Activated CD8-positive, alpha-beta T cell treated with anti-CD3 and anti-CD28 coated beads, Interleukin-2, amount 10 ng/mL, durations not matched to agents 7 days and 5 days (primary cell): ENCODE measurements at places on chromosomes 6 and 20. TPM values are rescaled to one million over a fixed set of nuclear protein-coding genes. Genes with fewer than 3 reads are reported as not detected.
A peak's percentile ranks its signal among the peaks of the same experiment; 100 is the strongest.

DNA sequence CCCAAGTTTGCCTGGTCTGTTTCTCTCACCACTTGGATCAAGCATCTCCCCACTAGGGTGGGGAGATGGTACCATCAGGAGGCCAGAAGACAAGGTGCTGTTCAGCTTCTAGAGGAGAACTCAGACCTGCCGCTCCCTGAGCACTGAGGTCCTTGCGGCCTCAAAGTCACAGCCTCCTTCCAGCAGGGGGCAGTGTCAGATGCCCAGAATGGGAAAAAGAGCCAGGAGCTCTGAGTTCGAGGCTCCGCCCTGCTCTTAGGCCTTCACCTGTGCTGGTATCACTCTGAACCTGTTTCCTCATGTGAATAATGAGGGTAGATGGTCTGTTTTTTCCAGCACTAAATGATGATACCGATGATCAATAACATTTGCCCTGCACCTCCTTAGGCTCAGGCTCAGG lies 68.7 kb downstream of the TOX2 start:
- H3K27me3 ChIP-seq = peaks cover 36% of the 10 kb centered on the region
- H3K27ac ChIP-seq = no peak overlapping the region
- H3K4me3 ChIP-seq = no peak overlapping the region
- peaks cover under 1% of the 10 kb centered on the region for H3K36me3 ChIP-seq

DNA sequence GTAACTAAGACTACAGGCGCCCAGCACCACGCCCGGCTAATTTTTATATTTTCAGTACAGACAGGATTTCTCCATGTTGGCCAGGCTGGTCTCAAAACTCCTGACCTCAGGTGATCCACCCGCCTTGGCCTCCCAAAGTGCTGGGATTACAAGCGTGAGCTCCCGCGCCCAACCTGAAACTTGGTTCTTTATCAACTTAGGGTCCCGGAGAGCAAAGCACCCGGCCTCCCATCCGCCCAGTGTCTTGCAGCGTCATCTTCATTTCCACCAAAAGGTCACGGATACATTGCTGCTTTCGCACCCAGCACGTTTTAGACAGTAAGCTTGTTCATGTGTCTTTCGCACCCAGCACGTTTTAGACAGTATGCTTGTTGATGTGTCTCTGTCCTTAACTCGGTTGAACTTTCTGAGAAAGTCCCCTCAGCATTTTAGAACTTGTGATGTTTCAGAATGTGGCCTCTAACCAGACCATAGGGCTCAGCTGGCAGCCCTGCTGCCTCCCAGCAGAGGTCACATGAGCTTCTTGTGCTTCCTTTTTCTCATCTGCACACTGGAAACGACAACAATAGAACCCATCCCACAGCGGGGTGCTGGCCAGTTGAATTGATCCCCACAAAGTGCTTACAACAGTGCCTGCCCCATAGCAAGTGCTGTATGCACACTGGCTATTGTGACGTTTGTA lies 48.8 kb downstream of the PRR18 start:
- peak overlapping the region; percentile 70 for H3K4me3 ChIP-seq
- peak overlapping the region; percentile 87 for H3K27ac ChIP-seq
- peaks cover 22% of the 10 kb centered on the region for H3K27me3 ChIP-seq
- DNase-seq = no peak
- H3K4me1 ChIP-seq = peaks cover 49% of the 10 kb centered on the region

- H3K36me3 ChIP-seq = peaks cover 4% of the 10 kb centered on the region
- H3K27me3 ChIP-seq = peaks cover 6% of the 10 kb centered on the region
- H3K4me1 ChIP-seq = peaks cover 34% of the 10 kb centered on the region
- peak overlapping the region; percentile 68 for H3K27ac ChIP-seq
These were observed 9.4 kb upstream of the HLA-DQA1 start for GRCh38 chr6:32627831-32628230.

DNA sequence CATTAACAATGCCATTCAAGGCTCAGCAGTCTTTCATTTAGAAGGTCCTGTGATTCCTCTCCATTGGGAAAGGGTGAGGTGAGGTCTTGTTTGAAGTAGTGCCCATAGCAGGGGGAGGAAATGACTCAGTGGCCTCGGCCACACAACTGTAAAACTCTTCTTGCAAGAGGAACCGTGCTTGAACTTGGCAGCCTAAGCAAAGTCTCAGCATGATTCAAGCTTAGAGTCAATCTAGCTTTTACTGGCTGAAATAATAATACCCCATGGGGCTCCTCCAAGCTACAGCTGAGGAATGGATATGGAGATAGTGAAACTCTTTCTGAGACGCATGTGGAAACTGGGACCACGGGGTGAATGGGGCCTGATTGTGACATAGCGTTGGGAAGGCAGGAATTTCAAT lies 428.2 kb downstream of the BMP2 start:
- H3K27me3 ChIP-seq = no peaks in the 10 kb centered on the region
- H3K36me3 ChIP-seq = no peaks in the 10 kb centered on the region
- H3K27ac ChIP-seq = no peak overlapping the region
- DNase-seq = no peak
- H3K4me1 ChIP-seq = no peaks in the 10 kb centered on the region

- no peaks in the 10 kb centered on the region for H3K4me1 ChIP-seq
- H3K27ac ChIP-seq = no peak overlapping the region
- DNase-seq = no peak
- H3K27me3 ChIP-seq = peaks cover 7% of the 10 kb centered on the region
These were observed 145.3 kb downstream of the VEGFA start for GRCh38 chr6:43915208-43915869.

- H3K36me3 ChIP-seq = no peaks in the 10 kb centered on the region
- no peaks in the 10 kb centered on the region for H3K27me3 ChIP-seq
- H3K4me3 ChIP-seq = no peak overlapping the region
- H3K4me1 ChIP-seq = no peaks in the 10 kb centered on the region
These were observed 468.0 kb upstream of the GJE1 start for GRCh38 chr6:141664744-141665143.

DNA sequence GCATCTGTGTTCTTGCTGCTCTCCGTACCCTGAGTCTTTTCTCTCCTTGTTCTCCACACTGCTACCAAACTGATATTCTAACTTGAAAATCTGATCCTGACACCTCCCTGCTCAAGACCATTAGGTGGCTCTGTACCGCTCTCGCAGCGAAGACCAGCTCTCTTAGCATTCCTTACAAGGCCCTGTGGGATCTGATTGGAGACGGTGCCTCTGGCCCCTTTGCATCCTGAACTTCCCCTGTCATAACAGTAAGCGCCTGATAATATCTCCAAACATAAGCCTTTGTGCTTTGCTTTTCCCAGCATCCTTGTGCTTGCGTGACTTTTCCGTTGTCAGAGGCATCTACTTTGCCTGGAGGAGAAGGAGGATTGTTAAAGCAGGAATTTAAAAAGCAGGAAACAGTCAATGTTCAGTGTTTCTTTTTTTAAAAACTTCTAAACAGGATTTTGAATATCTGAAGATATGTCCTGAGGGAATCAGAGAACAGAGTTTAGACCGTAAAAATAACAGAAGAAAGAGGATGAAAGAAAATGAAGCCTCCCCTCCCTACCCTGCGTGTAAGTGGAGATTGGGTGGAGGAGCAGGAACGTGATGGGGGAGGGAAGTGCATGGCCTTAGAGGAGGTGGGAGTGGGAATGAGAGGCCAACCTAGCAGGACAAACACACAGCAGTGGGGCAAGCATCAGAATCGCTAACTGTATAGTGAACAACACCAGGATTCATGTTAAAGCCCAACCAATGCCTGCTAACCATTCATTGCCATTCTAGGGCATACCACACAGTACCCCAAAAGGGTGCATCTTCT lies 89.2 kb upstream of the STMND1 start:
- H3K27ac ChIP-seq = no peak overlapping the region
- no peak overlapping the region for H3K4me3 ChIP-seq
- peaks cover 11% of the 10 kb centered on the region for H3K4me1 ChIP-seq
- no peak for DNase-seq
- H3K36me3 ChIP-seq = peaks cover 4% of the 10 kb centered on the region

LY6G6D gene
- not detected for total RNA-seq

DNA sequence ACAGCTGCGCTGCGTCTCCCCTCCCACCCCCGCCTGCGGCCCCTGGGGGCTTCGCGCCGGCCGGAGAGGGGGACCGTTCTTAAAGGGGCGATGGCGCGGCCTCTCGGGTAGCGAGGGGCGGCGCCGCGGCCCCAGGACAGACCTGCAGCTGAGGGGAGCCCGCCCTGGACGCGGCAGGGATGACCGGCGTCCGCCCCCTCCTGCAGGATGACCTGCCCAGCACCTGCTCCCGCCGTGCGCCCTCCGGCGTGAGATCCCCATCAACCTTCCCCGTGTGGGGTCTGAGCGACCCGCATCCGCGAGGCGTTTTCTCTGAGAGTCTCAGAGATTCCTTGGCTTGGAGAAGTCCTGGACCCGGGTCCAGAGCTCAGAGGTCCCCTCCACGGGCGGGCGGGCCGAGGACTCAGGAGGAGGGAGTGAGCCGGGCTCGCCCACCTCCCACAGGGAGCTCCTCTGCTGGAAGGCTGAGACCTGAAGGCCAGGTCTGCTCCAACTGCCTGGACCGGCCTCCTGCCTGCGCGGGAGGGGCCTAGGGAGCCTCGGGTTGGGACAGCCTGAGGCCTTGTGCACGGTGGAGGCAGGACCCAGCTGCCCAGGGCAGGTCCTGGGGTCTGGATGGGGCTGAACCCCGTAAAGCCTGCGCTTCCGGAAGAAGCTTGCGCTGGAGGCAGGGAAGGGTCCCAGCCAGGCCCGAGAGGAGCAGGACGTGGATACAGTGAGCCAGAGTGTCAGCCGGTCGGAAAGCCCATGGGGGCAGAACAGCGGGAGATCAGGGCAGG lies 532 bp upstream of the NKAIN4 start:
- H3K27ac ChIP-seq = no peak overlapping the region
- no peak for DNase-seq
- H3K4me1 ChIP-seq = no peaks in the 10 kb centered on the region
- H3K36me3 ChIP-seq = no peaks in the 10 kb centered on the region
- peaks cover 41% of the 10 kb centered on the region for H3K27me3 ChIP-seq

POPDC3 gene
- not detected for total RNA-seq

GRCh38 chr6:144286503-144287393 lies 1.6 kb downstream of the UTRN start:
- peaks cover 8% of the 10 kb centered on the region for H3K36me3 ChIP-seq
- DNase-seq = no peak
- H3K4me1 ChIP-seq = peaks cover 27% of the 10 kb centered on the region
- peak overlapping the region; percentile 90 for H3K4me3 ChIP-seq
- H3K27me3 ChIP-seq = peaks cover 12% of the 10 kb centered on the region

DNA sequence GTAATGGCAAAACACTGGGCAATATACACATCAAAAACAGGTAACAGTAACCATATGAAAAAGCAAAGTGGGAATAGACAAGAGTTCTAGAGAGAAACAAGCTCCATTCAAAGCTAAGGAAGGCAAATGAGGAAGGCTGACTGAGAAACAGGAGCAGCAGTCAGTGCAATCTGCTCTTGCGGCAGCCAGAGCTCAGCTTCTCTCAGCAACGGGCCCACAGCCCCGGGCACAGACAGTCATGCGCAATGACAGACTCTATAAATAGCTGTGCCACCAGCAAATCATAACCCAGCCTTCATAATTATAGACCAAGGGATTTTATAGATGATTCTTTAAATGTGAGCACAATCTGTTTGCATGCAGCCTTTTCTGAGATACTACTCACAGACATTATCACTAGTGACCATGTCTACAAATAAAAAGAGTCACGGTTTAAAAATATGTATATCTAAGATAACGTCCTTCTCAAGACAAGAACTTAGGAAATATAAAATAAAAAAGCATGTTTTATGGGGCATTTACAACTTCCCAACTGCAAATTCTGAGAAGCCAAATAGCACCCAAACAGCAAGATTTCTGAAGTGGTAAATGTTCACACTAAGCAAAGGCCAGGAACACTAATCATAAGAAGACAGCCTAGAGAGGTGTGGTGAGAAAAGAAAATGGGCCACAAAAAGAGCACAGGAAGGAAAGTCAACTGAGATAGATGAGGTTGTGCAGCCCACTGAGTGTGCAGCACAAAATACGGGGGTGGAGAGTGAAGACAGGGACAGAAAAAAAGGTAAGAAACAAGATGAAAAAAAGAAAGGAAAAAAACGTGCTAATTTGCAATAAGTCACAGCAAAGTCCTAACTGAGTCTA lies 39.9 kb upstream of the BEND6 start:
- peaks cover 12% of the 10 kb centered on the region for H3K27me3 ChIP-seq
- H3K36me3 ChIP-seq = no peaks in the 10 kb centered on the region
- no peak overlapping the region for H3K4me3 ChIP-seq

GRCh38 chr6:39171489-39172376 lies 56.7 kb upstream of the SAYSD1 start:
- H3K36me3 ChIP-seq = peaks cover 3% of the 10 kb centered on the region
- no peak overlapping the region for H3K4me3 ChIP-seq
- peaks cover 2% of the 10 kb centered on the region for H3K4me1 ChIP-seq

SLC13A3 gene
- total RNA-seq = not detected

DNA sequence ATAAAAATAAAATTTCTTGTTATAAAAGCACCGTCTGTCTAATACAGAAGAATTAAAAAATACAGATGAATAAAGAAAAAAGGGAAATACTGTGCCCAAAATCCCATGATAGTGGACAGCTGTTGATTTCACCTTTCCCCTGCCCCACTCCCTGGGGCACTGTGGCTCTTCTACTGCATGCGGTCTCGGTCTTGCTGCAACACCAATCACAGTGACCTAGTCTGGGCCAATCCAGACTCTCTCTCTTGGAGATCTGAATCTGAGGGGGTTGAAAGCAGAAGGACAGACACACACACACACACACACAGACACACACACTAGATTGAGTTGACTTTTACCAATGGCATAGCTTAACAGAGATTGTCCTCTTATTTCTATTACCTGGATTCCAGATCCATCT lies 70.5 kb upstream of the FYN start:
- no peak overlapping the region for H3K27ac ChIP-seq
- H3K36me3 ChIP-seq = no peaks in the 10 kb centered on the region
- H3K4me1 ChIP-seq = peaks cover 3% of the 10 kb centered on the region
- no peaks in the 10 kb centered on the region for H3K27me3 ChIP-seq
- DNase-seq = no peak

GRCh38 chr6:16812993-16813392 lies 51.7 kb upstream of the ATXN1 start:
- peaks cover 8% of the 10 kb centered on the region for H3K36me3 ChIP-seq
- H3K4me3 ChIP-seq = no peak overlapping the region
- no peaks in the 10 kb centered on the region for H3K4me1 ChIP-seq
- peaks cover 2% of the 10 kb centered on the region for H3K27me3 ChIP-seq
- DNase-seq = no peak

GHRH gene
- not detected for total RNA-seq

- H3K36me3 ChIP-seq = peaks cover 70% of the 10 kb centered on the region
- peak overlapping the region; percentile 63 for H3K27ac ChIP-seq
- peaks cover 67% of the 10 kb centered on the region for H3K4me1 ChIP-seq
- H3K27me3 ChIP-seq = no peaks in the 10 kb centered on the region
These were observed 14.5 kb downstream of the BCL2L1 start for GRCh38 chr20:31707994-31708735.

DNA sequence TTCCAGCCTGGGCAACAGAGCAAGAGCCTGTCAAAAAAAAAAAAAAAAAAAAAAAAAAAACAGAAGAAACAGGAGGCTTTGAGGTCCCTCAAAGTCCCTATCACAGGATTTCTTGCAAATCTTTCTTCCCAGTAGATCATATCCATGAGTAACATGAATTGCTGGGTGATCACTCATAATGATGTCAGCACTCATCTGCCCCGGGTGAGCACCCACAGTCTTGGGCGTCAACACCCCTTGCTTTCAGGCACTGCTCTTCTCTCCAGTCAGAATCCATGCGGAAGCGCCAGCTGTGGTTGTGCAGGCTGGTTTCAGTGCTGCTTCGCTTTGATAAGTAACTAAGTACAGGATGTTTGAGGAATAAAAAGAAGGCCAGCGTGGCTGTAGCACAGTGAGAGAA lies 40.2 kb upstream of the INSM1 start:
- H3K4me1 ChIP-seq = no peaks in the 10 kb centered on the region
- H3K4me3 ChIP-seq = no peak overlapping the region
- H3K27ac ChIP-seq = no peak overlapping the region
